Effector memory CD8-positive, alpha-beta T cell (primary cell): ENCODE measurements at places on chromosomes 1 and 21.

GRCh38 chr1:18479454-18479853, 1.3 kb upstream of the KLHDC7A start:
- DNase-seq, result no peak

GRCh38 chr1:54588377-54588776, 34.9 kb downstream of the FAM151A start:
- no peak for DNase-seq

DNA sequence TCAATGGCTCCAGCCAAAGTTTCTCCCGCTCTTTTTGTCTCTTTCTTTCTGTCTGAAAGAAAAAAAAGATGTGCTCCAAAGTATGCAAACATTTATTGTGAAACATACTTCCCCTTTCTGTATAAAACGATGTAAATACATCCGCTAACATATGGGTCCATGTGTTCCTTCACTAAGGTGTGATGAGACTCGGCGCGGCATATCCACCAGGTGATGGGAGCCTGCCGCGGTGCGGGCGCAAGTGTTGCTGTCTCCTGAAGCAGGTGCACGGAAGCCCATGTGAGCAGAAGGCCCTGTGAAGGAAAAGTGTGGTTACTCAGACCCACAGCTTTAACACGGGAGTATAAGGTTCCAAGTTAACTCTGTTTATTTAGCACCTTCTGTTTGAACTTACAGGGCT, 466.6 kb upstream of the C1orf87 start:
- no peak for DNase-seq

DNA sequence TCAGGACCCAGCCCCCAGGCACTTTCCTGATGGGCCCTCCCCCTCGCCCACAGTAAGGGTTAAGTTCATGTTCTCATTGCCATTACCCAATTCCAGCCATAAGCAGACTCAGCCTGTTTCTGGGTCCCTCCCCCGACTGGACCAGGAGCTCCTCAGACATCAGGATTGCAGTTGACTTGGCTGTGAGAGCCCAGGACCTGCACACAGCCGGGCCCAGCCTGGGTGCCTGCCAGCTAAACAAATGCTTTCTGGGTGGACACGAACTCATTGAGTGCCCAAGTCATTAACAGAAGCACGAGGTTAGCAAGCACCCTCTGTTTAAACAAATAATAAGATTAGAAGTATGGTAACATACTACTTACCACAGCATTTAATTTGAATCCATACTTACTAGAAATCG, 147.9 kb upstream of the POU3F1 start:
- no peak for DNase-seq

- DNase-seq, result no peak
These were observed 19.3 kb downstream of the PRKACB start for GRCh38 chr1:84163123-84163931.

- DNase-seq, result no peak
These were observed 7.1 kb upstream of the SORT1 start for GRCh38 chr1:109404838-109405237.

DNA sequence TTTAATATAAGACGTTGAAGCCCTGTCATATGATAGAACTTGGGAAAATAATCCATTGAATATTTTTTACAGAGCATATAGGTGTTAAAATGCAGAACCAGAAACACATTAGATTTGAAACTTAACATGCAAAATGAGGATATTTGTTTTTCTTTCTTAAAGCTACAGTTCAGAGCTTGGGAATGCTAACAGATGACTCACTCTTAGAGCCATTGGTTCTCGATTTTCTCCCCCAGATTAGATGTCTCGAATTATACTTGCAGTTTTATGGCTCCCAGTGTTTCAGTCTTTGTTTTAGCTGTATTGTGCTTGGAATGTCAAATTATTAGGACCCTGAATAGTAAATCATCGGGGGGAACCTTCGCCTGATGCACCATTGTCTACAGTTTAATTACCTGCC, 575.7 kb upstream of the ZP4 start:
- no peak for DNase-seq

GRCh38 chr1:39907528-39908453, 6.1 kb upstream of the MYCL start:
- DNase-seq, result no peak

DNA sequence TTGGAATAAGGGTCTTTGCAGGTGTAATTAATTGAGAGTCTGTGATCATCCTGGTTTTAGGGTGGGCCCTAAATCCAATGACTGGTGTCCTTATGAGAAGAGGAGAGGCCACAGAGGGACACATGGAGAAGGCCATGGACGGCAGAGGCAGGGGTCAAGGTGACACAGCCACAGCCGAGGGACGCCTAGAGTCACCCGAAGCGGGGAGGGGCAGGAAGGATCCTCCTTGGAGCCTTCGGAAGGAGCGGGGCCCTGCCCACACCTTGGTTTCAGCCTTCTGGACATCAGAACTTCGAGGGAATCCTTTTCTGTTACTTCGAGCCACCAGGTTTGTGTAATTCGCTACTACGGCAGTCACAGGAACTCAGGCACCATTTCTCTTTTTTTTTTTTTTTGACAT, 31.1 kb downstream of the RRP1 start:
- no peak for DNase-seq

- peak; percentile 63 for DNase-seq
These were observed 1.2 kb upstream of the ARHGEF16 start for GRCh38 chr1:3453203-3453761.

- no peak for DNase-seq
These were observed 279.1 kb upstream of the C1orf105 start for GRCh38 chr1:172141341-172141881.

DNA sequence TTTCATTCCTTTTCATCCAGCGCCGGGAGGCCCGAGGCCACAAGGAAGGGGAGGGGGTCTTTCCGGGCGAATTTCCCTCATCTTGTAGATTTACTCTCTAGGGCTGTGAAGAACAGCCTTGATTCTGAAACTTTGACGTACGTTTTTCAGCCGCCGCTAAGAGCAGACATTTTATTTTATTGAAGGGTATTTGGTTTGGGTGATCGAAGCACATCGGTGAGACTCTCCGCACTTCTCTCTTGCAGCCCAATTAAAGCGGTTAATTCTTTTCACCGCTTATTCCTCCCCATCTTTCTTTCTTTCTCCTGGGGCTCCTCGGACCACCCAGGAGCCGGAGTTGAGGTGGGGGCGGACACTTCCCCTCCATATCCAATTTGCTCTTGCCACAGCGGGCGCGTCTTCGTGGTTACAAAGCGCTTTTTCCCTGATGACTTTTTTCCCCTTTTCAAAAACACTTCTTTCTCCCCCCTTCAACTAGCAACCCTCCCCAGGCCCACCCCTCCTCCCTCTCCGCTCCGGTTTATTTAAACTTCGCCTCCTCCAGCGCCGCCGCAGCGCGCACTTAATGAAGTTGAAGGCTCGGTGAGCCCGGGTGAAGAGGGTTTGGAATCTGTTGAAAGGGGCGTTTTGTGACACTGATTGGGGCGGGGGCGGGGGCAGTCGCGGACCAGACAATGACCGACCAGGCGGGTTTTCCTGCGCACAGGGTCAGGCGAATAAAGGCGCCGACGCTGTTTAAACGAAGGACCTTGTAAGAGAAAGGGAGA, 5.9 kb downstream of the FOXD2 start:
- no peak for DNase-seq

DNA sequence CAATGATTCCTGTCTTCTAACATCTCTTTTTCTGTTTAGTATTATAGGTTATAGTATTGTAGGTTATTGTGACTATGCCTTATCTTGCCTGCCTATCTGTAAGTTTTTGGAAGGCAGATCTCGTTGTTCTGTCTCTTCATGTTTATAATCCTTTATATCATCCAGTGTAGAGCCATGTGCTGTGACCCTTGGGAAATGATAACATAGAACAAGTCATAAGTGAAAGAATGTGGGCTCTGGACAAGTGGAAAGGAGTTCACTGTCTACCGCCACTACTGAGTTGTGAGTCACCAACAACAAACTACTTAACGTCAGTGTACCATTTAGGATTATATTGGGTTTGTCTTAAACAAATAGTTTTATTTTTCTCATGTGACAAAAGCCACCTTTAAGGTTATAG, 139.3 kb downstream of the LYPLAL1 start:
- DNase-seq, result no peak

DNA sequence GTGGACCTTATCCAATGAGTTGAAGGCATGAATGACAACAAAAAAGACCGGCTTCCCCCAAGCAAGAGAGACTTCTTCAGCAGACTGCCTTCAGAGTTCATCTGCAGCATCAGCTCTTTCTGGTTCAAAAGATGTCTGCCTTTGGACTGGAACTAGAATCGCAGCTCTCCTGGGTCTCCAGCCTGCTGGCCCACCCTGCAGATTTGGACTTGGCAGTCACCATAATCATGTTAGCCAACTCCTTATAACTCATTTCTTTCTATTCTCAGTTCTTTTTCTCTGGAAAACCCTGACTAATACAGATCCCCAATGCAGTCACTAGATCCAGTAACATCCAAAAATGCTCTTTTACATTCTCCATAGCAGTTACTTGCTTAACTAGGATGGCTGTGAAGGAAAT, 89.2 kb upstream of the MARK1 start:
- no peak for DNase-seq

- no peak for DNase-seq
These were observed 1.0 kb downstream of the DNAJB4 start for GRCh38 chr1:78005755-78006154.

DNA sequence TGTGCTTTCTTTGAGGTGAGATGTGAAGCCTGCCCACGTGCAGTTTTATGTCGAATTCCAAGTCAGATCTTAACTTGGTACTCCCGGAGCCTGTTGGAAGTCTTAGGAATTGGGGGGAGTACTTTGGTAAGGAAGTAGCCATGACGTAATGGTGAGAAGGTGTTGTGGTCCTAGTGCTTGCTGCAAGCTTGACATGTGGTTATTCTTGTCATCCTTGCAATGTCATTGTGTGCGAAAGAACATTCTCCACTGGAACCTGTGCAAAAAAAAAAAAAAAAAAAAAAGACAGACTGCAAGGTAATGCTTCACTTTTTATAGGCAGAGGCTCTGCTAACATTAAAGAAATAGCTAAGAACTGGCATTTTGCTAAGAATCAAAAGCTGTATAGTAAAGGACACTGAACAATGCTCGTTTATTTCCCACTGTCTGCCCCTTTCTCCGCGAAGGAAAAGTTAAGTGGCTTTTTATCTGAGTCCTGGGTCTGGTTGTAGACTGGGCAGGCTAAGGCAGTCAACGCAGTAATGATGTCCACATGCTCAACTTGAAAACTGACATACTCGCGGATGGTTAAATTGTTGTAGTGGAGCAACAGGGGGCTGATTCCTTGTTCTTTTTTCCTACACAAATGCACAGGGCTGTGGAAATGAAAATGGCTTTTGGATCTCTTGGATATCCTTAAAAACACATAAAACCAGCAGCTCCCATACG, 2.1 kb downstream of the KAZN start:
- no peak for DNase-seq

GRCh38 chr1:93715529-93716126, 34.0 kb upstream of the BCAR3 start:
- DNase-seq, result no peak

DNA sequence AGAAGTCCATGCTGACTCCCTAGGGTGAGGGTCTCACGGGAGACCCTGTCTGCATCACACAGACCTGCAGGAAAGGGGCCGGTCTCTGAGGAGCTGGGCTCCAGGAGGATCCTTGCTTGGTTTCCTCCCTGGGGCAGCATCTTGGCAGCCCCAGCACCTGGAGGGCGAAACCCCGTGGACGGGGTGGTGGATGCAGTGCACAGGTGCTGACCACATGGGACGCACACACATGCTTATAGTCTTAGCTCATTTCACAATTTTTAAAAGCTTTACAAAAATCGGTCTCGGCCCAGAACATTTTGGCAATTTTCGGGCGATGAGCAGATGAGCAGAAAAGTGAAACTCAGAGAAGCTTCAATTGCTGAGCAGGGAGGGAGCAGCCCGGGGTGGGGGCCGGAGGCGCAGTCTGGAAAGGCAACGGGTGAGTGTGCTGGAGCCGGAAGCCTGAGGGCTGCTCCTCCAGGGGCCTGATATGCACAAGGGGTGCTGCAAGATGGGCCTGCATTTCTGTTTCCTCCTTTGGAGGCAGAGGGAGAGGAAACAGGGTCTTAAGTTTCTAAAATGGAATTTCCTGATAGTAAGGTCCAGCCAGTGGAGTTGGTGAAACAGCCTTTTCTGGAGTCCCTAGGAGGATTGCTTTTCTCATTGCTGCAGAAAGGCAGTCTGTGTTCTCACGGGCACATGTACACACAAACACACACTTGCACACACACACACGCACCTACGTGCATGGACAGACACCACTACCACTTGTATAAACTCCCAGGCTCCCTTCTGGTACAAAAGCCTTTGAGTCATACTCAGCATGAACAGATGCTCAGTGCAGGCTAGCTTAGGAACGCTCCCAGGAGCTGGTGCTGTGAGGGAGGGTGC, 60.6 kb downstream of the SCCPDH start:
- no peak for DNase-seq

- DNase-seq, result no peak
These were observed 67.6 kb downstream of the RGS13 start for GRCh38 chr1:192703283-192704206.

- DNase-seq, result no peak
These were observed 15.6 kb downstream of the CADM3 start for GRCh38 chr1:159187033-159187432.

GRCh38 chr1:7317888-7318287, 453.2 kb upstream of the VAMP3 start:
- DNase-seq, result no peak

- DNase-seq, result no peak
These were observed 65.6 kb downstream of the GRIK3 start for GRCh38 chr1:36968730-36969129.

DNA sequence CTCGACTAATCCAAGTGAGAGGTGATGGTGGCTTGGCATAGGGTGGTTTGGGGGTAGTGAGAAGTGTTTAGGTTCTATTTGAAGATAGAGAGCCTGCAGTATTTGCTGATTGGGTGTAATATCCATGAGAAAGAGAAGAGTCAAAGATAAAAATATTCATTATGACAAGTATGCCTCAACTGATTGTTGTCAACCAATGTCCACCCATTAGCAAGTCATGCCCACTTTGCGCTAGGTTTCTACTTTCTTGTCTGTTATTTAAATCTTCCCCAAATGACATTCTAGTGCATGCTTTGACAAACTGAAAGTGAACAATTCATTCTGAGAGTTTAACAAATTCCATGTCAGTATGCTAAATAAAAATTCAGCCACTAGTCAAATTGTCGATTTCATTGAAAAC, 3.8 kb upstream of the XCL1 start:
- no peak for DNase-seq
